ENCODE measurements at places on chromosomes 6 and 20.

GRCh38 chr6:53608396-53608795 lies 57.2 kb downstream of the KLHL31 start:
- no peak for DNase-seq

DNA sequence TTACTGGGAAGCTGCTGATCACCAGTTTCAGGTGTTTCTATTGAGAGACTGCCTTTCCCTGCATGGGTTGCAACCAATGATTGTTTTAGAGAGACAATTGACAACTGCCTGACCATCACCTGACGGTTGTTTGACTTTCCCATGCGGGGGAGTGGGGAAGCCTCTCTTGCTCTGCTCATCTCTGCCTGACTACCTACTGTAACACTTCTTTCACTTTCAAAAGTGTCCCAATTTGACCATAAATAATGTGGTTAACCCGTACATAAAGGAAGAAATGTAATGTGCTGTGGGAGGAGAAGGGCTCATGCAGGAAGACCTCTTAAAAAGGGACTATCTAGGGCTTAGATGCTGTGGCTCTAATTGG lies 122.1 kb upstream of the PHACTR1 start:
- DNase-seq = no peak

GRCh38 chr6:123803504-123804013 lies at the start of gene NKAIN2:
NKAIN2 (plus strand) TSS chr6:123803865.
- no peak for DNase-seq

DNA sequence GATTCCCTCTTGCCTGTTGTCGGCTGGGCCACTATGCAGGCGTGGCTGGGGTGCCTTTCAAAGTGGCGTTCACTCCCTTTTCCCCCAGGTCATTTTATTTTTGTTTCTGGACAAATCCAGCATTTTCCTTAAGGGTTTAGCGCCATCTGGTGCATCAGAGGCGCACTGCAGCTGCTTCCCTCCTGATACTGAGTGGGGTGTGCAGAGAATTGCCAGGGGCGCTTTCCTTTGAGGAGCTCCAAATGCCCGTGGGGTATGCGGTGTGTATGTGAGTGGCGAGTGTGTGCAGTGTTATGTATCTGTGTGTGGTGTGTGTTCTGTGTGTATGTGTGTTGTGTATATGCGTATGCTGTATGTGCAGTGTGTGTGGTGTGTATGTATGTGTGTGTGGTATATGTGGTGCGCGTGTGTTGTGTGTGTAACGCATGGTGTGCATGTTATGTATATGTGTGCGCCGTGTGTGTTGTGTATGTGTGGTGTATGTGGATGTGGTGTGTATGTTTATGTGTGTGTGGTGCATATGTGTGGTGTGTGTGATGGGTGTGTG lies 100.1 kb upstream of the AGPAT4 start:
- DNase-seq = peak; percentile 31

DNA sequence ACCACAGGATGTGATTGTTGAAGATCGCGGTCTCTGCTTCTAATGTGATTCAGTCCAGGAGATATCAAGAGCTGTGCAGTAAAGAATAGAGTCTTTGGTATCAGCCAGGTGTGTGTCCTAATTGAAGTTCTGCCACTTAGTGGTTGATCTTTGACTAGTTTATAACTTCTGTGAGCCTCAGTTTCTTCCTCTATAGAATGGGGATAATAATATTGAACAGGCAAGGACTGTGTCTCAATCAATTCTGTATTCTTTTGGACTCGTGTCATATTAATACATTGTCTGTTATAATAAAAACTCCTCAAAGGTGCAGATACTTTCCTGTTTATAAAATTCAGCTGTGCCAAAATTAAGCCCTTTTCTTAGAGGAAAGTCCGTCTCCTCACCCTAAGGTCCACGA lies 23.1 kb upstream of the NCOA6 start:
- no peak for DNase-seq

DNA sequence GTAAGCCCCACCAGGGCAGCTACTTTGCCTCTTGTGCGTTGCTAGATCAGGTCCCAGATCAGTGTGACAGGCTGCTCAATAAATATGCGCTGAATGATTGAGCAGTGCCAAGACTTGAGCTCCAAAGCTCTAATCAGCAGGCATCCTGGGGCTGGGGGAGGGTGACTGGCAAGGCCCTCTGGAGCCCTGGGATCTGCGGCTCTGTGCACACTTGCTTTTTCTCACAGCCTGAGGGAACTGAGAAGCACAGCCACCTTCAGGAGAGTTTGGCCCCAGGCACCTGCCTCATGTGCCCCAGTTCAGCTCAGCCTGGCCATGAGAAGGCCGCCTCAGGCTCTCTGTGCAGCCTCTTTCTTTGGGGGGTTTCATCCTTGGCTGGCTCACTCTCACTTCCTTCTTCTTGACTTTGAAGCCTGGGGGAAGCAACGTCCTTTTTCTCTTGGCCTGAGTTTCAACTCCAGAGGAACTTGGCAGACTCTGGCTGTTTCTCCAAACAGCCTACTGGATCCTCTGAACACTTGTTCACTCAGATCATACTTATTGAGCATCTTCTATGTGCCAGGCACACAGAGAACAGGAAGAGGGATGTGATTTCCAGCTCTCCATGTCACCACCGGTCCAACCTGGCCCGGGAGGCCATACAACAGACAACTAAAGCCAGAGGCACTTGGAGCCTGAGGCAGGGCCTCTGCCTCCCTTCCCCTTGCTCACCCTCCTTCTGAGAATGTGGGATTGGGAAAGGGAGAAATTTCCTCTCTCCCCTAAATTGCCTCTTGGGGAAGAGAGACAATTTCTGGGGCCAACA lies 114.0 kb downstream of the VEGFA start:
- no peak for DNase-seq

- no peak for DNase-seq
Observed at GRCh38 chr20:18443886-18444285, 22.9 kb downstream of the DZANK1 start.

- DNase-seq = no peak
Observed at GRCh38 chr6:154251116-154251515, 105.5 kb downstream of the IPCEF1 start.

- DNase-seq = no peak
Observed at GRCh38 chr6:37689381-37689780, 8.3 kb downstream of the MDGA1 start.

DNA sequence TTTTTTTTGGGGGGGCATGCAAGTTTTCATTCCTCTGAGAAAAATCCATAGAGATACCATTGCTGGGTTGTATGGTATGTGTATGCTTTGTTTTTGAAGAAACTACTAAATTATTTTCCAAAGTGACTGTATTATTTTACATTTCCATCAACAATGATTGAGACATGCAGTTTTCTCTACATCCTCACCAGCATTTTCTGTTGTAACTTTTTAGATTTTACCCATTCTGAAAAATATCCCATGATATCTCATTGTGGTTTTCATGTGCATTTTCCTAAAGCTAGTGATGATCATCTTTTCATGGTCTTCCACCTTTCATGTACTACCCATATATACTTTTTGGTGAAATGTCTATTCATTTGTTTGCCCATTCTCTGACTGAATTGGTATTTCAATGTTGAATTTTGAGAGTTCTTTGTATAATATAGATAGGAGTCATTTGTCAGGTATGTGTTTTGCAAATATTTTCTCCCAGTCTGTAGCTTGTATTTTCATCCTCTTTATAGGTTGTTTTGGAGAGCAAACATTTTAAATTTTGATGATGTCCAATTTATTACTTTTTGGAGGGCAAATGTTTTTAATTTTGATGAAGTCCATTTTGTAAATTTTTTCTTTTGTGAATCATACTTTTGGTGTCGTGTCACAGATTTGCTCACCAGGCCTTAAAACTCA lies 827.5 kb upstream of the CITED2 start:
- no peak for DNase-seq

- DNase-seq = no peak
Observed at GRCh38 chr6:75285283-75285639, 669 bp upstream of the TMEM30A start.

- DNase-seq = no peak
Observed at GRCh38 chr6:111784433-111784832, 88.8 kb downstream of the FYN start.

- no peak for DNase-seq
Observed at GRCh38 chr20:11170025-11170424, 496.2 kb upstream of the JAG1 start.

- no peak for DNase-seq
Observed at GRCh38 chr20:41300886-41301285, 16.6 kb downstream of the ZHX3 start.

GRCh38 chr6:25435416-25435985 lies 156.3 kb downstream of the CARMIL1 start:
- no peak for DNase-seq

GRCh38 chr6:124076336-124077048 lies 272.8 kb downstream of the NKAIN2 start:
- no peak for DNase-seq

- DNase-seq = peak; percentile 66
Observed at GRCh38 chr20:32358883-32359632, 927 bp downstream of the ASXL1 start.

DNA sequence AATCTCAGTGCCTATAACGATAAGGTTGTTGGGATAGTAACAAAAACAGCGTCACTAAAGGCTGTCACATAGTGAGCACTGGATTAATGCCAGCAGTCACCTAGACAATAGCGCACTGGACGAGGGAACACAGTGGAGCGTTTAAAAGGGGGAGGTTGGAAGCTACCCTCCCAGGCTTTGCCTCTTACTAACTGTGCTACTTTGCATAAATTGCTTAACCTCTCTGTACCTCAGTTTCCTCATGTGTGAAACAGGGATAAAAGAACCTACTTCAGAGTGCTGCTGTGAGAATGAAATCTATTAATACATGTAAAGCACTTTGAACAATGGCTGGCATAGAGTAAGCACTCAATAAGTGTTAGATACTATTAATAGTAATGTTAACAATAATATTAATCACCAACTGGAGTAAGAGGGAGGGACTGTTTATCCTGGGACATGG lies 10.5 kb downstream of the BCL2L1 start:
- DNase-seq = no peak

GRCh38 chr6:4369616-4370015 lies 234.2 kb upstream of the ECI2 start:
- no peak for DNase-seq

DNA sequence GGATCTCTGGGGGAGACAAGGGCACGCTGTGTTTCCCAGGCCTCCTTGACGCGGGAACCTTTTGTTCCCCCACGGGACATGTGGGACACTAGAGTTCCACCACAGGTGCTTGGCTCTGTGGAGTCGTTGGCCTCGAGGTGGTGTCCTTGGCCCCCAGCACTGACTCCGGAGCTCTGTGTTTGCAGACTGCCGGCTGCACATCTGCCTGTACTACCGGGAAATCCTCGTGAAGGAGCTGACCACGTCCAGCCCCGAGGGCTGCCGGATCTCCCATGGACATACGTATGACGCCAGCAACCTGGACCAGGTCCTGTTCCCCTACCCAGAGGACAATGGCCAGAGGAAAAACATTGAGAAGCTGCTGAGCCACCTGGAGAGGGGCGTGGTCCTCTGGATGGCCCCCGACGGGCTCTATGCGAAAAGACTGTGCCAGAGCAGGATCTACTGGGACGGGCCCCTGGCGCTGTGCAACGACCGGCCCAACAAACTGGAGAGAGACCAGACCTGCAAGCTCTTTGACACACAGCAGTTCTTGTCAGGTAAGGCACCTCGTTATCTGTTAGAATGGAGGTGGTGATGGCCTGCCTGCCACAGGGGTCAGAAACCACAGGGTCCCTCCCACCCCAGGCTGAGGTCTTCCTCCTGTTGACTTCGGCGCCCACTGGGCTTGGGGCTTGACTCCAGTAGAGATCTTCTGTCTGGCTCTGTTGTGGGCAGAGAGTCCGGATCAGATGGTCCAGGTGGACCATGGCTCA lies 9.9 kb downstream of the IRF4 start:
- DNase-seq = no peak

DNA sequence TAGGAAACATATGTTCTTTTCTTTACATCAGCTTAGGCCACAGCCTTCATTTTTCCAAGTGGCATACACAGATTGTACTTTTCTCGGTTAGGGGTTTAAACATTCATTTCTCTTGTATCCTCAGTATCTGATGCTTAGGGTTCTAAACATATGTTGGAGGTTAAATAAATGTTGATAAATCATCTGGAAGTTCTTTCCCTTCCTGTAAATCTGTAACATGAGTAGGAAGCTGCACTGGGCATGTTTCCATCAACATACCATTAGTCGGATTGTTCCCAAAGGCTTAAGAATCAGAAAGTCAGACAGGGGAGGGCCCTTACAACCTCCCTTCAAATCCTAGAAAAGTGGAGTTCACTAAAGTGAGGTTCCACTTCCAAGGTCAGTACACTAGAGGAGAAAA lies 54.8 kb upstream of the BCLAF1 start:
- no peak for DNase-seq

GRCh38 chr6:140773276-140773675 lies 1359.4 kb upstream of the GJE1 start:
- no peak for DNase-seq

GRCh38 chr6:34386316-34387137 lies 5.9 kb downstream of the NUDT3 start:
- DNase-seq = no peak

DNA sequence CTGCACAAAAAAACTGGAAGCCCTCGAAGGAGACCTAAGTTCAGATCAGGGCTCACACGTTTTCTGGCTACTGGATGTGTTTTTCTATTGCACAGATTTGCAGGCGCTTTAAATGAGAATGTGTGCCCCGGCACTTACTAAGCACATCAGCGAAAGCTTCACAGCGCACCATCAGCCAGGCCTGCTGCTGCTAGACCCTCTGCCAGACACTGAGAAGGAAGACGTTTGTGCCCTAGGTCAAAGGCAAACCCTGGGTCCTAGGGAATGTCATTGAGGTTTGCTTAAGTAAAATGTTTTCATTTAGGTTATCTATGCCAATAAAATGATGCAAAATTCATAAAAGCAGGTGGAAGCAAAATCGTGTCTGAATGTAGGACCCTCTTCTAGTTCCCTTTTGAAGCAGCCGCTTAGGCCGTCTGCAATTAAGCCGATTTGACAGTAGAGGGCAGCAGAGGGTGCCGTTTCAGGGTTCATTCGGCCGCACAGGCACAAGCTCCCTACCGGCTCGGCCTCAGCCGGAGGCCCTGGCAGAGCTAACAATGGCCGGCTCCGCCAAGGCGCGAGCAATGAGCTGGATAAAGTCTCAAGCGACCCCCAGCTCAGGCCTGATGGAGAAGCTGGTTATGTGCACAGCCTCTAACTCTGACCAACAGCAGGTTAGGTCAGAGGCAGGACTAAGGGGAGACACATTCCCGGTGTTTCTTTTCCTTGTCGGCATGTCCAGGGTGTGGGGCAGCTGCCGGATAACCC lies 107.2 kb upstream of the FOXA2 start:
- DNase-seq = peak; percentile 16

DNA sequence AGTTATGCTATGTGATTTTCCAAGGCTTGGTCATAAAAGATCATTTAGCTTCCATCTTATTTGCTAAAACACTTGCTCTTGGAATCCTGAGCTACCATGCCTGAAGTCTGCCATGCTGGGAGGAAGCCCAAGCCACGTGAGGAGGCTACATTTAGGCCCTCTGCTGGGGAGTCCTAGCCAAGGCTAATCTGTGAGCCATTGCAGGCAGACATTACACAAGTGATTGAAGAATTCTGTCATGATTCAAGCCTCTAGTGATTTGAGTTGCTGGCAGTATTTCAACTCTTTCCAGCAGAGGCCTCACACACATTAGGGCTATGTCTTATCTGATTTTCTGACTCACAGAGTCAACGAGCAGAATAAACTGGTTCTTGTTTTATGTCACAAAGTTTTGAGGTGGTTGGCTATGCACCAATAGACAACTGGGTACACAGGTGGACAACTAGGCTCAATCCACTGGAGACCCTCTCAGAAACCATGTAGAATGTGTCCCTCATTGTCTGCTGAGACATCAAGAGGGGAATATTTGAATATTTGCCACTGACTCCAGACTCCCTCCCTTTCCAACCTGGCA lies 227.2 kb upstream of the SULF2 start:
- no peak for DNase-seq

GRCh38 chr6:26295691-26296555 lies 69.1 kb upstream of the BTN3A2 start:
- no peak for DNase-seq
